ENCODE measurements at places on chromosomes 7 and 10.

GRCh38 chr7:103499976-103500375 lies 54.0 kb upstream of the SLC26A5 start:
- no peak for DNase-seq

DNA sequence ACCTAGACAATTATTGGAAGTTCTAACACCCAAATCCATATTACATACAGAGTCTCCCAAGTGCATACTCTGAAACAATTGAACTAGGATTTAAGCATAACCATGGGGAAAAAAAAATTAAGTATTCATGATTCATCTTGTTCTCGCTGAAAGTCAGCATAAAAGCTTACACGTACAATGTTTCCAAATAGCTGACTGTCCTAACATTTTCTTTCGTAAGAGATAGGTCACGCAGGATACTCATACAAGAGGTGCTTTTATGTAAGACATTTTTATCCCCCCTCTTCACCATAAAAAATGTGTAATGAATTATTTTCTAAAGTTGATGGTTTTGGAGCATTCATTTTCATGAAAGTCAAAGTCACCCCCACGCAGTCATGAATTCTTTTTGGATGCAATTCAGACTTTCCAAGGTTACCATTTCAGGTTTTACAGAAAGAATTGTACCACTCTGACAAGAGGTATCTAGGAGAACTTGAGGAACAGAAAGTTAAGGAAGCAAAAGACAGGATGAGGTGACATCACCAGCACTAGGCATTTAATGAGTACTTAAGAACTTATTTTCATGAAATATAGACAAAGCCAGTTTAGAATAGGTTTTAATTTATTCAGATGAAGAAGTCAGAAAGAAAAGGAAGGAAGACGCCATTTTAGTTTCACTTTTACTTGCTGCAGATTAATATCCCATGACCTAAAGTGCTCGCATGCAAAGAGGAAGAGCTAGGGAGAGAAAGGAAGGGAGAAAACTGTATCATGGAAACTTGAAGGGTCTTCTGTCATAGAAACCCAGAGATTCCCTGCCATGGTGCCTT lies 55.8 kb downstream of the TMEM26 start:
- no peak for DNase-seq

DNA sequence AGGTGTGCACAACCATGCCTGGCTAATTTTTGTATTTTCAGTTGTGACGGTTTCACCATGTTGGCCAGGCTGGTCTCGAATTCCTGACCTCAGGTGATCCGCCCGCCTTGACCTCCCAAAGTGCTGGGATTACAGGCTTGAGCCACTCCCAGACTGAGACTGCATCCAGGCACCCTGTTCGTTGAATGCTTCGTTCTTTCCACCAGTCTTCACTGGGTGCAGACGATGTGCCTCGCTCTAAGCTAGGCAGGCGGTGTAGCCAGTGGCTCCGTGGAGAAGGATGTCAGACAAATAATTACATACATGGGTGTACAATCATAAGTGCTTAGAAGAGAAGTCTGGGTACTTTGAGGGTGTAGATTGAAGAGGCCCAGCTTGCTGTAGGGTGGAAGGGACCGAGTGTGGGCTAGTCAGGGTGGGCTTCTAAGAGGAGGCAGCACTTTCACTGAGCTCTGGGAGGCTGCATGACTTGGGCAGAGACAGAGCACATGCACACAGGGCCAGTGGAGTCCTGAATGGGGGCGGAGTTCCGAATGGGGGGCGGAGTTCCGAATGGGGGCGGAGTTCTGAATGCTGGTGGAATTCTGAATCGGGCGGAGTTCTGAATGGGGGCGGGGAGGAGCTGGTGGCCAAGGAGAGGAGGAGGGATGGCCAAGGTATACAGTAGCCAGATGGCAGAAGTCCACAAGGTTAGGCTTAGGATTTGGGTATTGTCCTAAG lies 74.3 kb downstream of the COL26A1 start:
- DNase-seq: no peak

DNA sequence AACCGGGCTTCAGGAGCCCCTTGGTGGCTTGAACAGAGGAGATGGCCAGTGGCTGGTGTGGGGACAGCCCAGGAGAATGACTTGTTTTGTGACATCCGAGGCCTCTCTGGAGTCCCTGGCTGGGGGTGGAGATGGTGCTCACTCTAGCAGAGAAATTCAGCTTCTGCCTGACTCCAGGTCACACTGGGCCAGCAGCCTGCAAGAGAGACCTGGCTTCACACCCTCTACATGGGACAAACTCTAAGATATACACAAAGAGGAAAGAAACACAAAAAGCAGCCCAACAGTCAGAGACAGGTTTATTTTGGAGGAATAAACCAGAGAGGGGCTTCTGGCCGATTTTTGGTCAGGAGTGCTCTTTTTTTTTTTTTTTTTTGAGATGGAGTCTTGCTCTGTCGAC lies 132.8 kb downstream of the ELFN1 start:
- DNase-seq: no peak

DNA sequence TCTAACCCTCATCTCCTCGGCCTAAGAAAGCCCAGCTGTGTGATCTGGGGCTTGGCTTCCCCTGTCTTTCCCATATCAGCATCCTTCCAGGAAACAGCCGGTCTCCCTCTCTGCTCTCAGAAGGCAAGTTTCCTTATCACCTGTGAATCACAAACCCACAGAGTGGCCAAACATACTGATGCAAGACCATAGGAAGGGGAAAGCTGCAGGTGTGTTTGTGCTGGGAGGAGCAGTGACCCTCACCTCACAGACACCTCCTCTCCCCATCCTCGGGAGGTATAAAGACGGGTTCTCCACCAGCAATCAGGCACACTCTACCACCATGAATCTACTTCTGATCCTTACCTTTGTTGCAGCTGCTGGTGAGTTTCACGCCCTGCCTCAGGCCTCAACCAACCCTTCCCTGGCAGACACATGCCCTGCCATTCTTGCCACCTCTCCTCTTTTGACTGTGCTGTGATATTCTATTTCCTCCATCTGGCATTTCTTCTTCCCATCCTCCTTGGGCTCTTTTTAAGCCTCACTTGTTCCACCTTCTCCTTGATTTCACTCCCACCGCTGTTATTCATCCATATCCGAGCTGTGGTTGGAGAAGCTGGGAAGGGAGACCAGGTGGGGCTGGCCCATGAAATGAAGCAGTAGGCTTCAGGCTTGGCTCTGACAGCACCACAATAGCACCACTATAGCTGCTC lies at the start of gene PRSS2:
TSS of gene PRSS2 (plus strand) at position 310 of the 692 bp plus-strand sequence. CDS start at position 323, 13 bp downstream.
- DNase-seq: no peak

- DNase-seq: no peak
Observed at GRCh38 chr10:6642876-6643275, 62.8 kb upstream of the PRKCQ start.

GRCh38 chr10:26804418-26805393 lies 56.1 kb downstream of the ABI1 start:
- no peak for DNase-seq

DNA sequence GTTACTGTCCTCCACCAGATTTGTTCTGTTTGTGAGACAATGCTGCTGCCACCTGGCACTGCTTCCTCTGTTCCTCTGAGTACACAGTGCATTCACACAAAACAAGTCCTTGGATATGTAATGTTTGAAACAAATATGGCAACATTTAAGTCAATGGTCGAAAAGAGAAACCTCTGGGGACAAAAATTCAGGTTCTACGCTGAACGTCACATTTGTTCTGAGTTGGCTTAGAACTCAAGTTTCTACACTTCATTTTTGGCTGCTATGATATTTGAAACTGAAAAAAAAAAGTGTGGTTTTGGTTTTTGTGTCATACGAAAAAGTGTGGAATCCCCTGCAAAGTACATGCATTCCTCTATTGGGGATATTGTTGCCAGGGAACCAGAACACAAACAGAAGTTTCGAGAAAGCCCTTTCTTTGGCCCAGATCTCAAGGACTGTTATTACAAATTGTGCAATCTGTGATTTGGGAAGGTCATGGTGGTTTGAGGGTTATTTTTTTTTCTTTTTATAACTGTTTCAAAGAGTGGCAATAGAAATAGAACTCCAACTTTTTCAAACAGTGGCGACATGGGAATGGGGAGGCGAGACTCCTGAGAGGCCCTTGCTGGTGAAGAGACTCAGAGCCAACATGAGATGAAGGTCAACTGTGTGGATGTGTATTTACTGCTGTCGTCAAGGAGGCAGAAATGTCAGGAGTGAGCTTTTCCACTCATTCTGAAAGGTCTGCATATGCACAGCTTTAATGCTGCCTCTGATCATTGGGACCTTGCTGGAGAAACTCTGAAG lies 127.5 kb downstream of the CUBN start:
- DNase-seq: no peak

GRCh38 chr7:17915168-17915567 lies 25.1 kb downstream of the SNX13 start:
- no peak for DNase-seq

- DNase-seq: no peak
Observed at GRCh38 chr7:141433698-141434097, 117.5 kb upstream of the AGK start.

DNA sequence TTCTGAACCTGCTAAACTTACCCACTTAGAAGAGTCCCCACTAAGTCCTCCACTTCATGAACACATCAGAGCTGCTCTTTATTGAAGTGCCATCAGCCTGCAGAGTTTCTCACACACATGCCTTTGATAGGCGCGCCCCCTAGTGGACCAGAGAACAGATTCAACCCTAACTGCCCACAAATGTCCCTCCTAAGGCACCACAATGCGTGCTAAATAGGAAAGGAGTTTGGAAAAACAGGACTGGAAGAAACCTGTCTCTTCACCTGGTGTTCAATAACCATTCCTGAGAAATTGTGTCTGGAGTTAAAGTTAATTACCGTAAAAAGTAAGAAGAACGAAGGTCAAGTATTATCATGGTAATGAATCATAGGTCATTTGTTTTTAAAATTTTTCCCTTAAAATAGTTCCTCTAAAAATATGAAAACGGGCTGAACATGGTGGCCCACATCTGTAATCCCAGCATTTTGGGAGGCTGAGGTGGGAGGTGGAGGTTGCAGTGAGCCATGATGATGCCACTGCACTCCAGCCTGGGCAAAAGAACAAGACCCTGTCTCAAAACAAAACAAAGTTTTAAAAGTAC lies 249.7 kb downstream of the ELMO1 start:
- DNase-seq: peak; percentile 61

DNA sequence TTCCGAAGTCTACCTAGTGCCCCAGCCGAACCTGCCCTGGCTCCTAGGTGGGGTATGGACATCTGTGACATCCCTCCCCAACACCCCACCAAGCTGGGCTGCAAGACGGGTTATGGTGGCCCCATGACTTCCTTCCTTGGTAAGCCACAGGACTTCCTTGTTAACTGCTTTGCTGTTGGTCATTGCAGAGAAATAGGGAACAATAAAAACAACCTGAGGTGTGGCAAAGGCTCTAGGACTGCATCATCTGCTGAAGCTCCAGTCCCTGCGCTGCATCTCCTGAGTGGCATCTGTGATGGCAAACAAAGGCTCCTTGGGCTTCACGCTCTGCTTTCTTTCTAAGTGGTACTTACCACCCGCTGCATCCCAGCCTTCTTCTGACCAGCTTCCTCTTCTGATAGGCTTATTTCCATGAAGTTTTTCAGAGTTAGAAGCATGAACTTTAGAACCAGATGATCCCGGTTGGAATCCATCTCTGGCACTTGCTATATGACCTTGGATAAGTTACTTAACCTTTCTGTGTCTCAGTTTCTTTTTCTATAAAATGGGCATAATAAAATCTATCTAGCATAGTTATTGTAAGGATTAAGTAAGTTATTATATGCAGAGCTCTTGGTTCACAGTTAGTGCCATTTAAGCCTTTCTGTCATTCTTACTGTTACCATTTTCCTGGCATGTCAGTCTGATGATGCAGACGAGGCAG lies 216.8 kb downstream of the RPS24 start:
- DNase-seq: no peak

DNA sequence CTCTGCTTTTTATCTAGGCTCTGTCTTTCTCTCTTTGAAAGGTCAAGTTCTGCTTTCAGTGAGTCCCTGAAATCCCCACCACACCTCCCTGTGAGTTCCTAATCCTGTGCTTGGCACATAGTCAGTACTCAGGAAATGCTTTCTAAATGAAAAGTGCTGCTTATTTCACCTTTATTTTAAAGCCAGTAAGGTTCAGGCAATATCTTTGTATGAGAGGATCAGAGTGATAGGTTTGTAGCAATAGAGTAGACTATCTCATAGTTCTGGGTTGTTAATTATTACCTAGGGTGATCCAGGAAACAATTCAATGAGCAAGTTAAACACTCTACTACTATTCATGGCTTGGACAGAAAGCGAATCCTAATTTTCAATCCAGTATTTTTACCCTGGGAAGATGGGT lies 7.4 kb upstream of the LAMB1 start:
- no peak for DNase-seq

DNA sequence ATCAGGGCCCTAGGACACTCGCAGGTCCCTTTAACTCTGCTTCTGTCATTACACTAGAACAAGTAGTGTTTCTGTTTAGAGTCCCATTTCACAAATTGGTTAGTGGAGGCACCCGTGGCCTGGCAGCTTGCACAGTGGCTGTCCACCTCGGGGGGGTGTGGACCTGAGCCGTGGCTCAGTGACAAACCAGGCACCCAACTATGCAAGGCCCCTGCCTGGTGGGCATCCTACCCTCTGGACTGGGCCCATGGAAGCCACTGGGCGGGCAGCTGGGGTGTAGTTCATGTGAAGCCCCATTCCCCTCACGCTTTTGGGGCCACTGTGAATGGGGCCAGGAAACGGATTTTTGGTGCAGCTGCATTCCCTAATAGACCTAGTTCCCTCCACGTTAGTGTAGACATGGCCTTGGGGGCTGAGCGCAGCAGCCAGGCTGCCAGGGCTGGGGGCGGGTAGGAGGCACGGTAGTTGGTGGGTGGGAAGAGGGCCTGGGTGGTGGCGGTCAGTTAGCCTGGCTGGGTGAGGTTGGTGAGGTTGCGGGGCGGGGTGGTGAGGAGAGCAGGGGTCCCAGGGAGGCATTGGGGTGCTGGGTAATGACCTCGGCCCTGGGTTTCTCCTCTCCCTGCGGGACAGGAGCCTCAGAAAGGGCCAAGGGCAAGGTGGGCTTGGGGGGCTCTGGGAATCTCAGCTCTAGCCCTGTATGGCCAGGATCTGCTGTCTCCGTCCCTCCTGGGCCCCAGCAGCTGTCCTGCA lies 18.7 kb downstream of the ZNF316 start:
- no peak for DNase-seq

- no peak for DNase-seq
Observed at GRCh38 chr7:95169678-95170077, 154.7 kb downstream of the PON1 start.

Data from T follicular helper cell (primary cell).